ENCODE measurements at places on chromosomes 7 and 10.

DNA sequence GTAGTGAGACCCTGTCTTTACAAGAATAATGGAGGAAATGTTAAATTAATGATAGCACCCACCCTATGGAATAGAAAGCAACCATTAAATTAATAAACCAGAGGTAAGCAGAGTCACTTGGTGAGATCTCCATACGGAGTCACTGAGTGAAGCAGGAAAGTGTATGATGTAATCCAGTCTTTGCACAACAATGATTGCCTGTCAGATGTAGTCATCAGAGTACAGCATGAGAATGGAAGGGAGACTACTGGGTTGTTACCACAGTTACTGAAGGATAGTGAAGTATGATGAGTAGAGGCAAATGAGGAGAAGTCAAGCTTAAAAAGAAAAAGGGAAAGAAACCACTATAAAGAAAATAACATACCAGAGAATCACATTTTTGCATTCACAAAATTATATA lies 371.9 kb upstream of the SHH start:
- no peak for DNase-seq

DNA sequence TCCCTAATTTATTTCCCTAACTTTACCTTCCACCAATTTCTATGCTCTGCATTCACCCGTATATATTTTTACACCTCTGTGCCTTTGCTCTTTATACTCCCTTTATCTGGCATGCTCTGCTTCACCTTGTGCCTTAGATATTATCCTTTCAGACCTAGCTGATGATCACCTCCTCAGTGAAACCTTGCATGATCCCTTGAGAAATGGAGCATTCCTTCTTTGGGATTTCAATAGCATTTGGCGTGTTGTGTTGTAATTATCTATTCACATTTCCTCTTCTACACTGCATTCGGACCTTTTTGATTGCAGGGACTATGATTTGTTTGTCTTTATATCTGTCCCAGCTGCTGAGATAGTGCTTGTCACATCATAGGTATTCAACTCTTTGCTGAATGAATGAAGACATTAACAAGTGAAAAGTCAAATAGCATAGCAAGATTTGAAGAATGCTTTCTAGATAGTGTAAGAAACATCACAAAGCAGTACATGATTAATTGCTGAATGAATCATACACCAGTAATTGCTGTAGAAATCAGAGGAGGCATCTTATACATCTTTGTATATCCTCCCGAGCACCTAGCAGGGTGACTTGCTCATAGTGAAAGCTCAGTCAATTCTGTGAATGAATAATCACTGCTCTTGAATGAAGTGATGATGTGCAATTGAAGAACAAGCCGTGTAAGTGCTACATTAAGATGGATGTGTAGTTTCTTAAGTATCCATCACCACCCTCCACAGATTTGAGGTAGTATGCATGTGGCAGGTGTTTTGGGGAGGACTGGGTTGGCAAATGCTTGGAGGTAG lies 2.0 kb upstream of the TM9SF3 start:
- DNase-seq = peak; percentile 29

DNA sequence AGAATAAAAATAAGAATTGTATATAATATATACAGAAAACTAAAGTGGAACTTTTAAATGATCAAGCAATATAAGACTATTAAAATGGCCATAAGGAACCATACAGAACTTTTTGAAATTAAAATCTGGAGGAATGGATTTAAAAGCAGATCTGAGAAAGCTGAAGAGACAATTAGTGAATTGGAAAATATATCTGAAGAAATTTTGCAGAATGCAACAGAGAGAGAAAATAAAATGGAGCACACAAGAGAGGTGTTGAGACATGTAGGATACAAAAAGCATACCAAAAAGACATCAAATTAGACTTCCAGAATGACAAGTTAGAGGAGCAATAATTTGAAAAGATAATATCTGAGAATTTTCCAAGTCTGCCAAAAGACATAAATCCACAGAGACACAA lies 169.6 kb downstream of the VTI1A start:
- DNase-seq = no peak

DNA sequence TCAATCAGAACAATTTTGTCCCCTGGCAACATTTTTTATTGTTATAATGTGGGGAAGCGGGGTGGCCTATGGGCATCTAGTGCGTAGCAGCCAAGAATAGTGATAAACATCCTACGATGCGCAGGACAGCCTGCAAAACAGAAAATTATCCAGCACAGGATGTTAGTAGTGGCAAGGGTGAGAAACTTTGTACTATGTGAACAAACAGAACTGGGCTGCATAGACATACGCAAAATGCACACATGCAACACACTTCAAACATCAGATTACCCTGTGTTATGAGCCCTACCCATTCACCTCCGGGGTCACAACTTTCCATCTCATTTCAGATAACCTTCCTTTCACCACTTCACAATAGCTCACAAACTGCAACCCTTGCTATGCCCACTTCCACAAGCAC lies 3.1 kb downstream of the ZNF786 start:
- DNase-seq = no peak

- DNase-seq = no peak
Measured at GRCh38 chr7:12090757-12091221, 120.3 kb upstream of the TMEM106B start.

DNA sequence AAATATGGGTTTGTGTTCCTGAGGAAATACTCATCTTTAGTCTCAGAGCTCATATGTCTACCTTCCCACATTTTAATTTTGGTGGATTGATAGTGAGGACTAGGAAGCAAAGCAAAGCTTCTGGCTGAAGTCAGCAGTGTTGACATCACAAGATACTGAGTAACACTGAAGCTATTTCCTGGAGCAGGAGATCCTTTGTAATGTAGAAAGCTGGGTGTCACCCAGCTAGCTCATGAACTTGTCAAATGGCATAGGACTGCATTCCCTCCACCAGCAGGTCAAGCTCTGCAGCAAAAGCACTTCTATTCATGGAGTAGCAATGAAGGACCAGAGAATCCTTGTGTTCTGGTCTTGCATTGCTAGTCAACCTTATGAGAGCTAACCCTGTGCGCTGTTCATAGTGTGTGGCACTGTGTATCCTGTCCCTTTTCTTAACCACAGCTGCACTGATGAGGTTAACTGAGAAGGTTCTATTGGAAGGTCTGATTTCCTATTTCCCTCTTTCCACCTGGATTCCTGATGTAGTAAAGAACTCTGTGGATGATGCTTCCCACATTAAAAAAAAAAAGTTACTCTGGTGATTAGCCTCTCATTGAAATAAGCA lies 94.8 kb upstream of the ZNF804B start:
- DNase-seq = no peak

- no peak for DNase-seq
Measured at GRCh38 chr7:134891262-134891695, 95.0 kb upstream of the AGBL3 start.

GRCh38 chr10:119700321-119700954 lies 25.4 kb upstream of the INPP5F start:
- no peak for DNase-seq

DNA sequence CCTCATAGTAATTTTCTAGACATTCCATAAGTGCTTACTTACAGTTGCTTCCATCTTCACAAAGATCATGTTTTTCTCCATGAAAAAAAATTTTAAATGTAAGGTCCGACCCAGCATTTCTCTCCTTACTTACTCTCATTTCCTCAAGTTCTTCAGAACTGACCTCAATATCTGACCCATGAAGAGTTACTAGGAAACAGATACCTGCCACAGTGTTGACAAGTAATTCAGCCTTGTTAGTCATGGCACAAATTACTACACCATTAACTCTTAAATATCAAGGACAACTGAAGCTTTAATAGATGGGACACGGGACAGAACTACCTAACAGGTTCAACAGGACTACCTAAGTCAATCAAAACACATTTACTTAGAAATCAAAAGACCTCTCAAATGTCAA lies 316.2 kb downstream of the POM121L12 start:
- DNase-seq = no peak

DNA sequence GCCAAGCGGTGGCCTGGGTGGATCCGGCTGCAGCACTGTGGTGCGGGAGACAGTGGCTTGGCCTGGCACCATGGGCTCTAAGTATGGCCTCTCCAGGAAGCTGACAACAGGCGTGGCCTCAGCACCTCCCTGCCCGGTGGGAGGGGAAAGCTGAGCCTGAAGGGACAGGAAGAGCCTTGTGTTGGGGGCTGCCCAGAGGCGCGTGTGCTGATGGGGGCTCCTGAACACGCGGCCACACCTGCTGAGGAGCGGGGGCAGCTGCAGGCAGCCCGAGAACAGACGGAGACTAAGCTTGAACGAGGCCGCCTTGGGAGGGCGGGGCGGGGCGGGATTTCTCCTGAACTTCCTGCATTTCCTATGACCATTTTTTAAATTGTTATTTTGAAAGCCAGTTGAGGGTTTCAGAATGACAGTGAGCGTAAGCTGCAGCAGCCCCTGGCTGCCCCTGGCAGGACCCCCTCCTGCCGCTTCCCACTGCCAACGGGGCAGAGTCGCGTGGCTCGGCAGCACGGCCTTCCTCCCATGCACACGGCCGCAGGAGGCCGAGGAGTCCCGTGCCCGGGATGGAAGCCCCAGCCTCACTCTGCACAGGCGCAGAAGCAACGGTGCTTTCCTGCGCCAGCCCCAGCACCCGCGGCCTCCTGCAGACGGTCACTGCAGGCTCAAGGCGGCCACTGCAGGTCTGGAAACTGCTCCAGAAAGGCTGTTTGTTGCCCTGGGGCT lies 43.2 kb downstream of the DPYSL4 start:
- DNase-seq = peak; percentile 21

- DNase-seq = no peak
Measured at GRCh38 chr10:43196131-43196980, 58.1 kb downstream of the CSGALNACT2 start.

DNA sequence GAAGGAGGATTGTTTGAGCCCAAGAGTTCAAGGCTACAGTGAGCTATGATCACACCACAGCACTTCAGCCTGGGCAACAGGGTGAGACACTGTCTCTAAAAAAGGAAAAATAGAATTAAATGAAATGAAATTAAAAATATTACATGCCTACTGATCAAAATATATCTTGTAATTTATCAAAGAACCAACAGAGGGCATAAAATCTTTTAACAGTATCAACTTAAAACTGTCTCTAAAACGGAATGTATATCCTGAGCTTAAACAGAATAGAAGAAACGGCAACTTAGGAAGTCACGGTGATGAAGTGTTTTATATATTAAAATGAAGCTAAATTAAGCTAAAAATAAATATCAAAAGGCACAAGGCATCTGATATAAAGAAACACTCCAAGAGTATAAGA lies 78.8 kb downstream of the MTPAP start:
- no peak for DNase-seq

DNA sequence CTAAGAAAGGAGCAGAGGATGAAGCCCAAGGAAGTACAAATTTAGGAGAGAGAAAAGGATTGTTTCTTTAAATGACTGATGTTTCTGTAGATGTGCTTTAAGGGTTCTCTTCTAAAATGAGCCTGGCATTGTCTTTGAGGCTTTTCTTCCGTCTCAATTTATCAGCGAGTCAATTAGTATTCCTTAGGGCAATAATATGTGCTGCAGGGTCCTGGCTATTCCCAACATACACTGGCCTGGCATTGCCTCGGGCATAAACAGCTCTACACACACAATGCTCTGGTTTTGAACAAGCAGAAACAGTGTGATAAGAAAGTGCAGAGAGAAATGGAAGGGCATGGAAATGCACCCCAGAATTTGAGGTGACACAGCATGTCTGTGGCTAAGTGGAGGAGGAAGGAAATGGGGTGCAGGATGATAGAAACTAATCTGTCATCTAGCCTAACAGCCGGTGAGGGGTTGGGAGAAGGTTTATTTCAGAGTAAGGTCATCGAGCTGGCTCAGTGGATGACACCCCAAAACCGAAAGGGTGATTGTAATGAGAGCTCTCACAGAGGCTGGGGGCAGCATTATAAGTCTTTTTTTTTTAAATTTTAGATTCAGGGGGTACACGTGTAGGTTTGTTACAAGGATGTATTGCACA lies 67.5 kb upstream of the ARHGAP21 start:
- no peak for DNase-seq

DNA sequence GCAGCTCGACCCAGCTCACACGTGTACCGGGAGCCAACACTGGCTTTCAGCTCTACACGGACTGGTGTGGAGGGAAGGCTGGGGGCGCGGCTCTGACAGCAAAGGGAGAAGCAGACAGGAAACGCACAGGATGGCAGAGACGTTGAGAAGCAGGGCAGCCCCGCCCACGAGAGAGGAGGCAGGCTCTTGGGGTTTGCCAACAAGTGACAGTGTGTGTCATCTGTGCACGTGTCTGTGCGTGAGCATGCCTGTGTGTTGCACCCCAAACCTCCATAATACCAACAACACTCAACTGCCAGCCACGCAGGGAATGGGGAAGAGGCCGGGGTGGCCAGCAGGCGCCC lies 64.4 kb upstream of the PDGFA start:
- peak; percentile 84 for DNase-seq

- DNase-seq = no peak
Measured at GRCh38 chr7:117673839-117674238, 194.0 kb downstream of the CFTR start.
